ENCODE measurements at places on chromosomes 6 and 20. TPM values are rescaled to one million over a fixed set of nuclear protein-coding genes. Genes with fewer than 3 reads are reported as not detected.

DNA sequence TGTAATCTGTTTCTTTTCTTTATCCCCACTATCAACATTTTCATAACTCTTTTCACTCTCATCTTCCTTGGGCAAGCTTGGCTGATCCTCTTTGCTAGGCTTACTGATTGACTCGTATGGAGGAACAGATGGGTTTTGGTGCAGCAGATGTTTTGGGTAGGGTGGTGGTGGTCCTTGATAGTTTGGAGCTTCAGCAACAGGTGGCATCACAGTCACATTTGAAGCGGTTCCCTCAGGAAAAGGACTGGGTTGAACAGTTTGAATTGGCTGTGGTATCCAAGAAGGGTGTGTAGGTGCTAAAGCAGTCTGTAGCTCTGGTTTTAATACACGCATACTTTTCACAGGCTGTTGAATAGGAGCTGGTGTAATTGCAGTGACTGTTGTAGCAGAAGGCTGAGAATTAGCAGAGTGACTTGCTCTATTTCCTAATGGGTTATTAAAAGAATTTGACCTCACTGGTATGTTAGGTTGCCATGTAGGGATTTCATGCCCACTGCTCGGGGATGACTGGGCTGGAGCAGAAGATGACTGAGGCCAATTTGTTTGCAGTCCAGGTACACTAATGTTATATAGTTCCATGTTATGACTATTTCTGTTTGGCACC lies 34.5 kb downstream of the LATS1 start:
- no peak overlapping the region for H3K27ac ChIP-seq
- peaks cover 33% of the 10 kb centered on the region for H3K36me3 ChIP-seq
- H3K4me3 ChIP-seq, result no peak overlapping the region
- peaks cover 26% of the 10 kb centered on the region for H3K4me1 ChIP-seq
- no peaks in the 10 kb centered on the region for H3K27me3 ChIP-seq
- no peak for DNase-seq

Gene NKX2-4
- not detected for total RNA-seq

GRCh38 chr20:23686046-23686750 lies 2.6 kb downstream of the CST4 start:
- H3K27me3 ChIP-seq, result peaks cover 9% of the 10 kb centered on the region
- H3K4me3 ChIP-seq, result no peak overlapping the region
- no peak for DNase-seq

- H3K4me3 ChIP-seq, result peak overlapping the region; percentile 82
- H3K27me3 ChIP-seq, result no peaks in the 10 kb centered on the region
- peak; percentile 21 for DNase-seq
- H3K36me3 ChIP-seq, result peaks cover 7% of the 10 kb centered on the region
Measured at GRCh38 chr6:10528158-10528981, 7.2 kb downstream of the GCNT2 start.

- peak; percentile 17 for DNase-seq
- H3K4me1 ChIP-seq, result peaks cover 65% of the 10 kb centered on the region
- H3K4me3 ChIP-seq, result peak overlapping the region; percentile 30
- H3K27me3 ChIP-seq, result no peaks in the 10 kb centered on the region
Measured at GRCh38 chr6:4914420-4915159, 89.2 kb downstream of the RPP40 start.

Gene EXOC2
- 28.4 TPM for total RNA-seq

Gene GPLD1
- 1.1 TPM for total RNA-seq

GRCh38 chr6:29723666-29724588 lies 693 bp downstream of the HLA-F start:
- peaks cover 51% of the 10 kb centered on the region for H3K36me3 ChIP-seq
- no peaks in the 10 kb centered on the region for H3K27me3 ChIP-seq
- H3K4me3 ChIP-seq, result peak overlapping the region; percentile 94
- H3K4me1 ChIP-seq, result peaks cover 49% of the 10 kb centered on the region

Gene ZSCAN31
- total RNA-seq, result 2.5 TPM

DNA sequence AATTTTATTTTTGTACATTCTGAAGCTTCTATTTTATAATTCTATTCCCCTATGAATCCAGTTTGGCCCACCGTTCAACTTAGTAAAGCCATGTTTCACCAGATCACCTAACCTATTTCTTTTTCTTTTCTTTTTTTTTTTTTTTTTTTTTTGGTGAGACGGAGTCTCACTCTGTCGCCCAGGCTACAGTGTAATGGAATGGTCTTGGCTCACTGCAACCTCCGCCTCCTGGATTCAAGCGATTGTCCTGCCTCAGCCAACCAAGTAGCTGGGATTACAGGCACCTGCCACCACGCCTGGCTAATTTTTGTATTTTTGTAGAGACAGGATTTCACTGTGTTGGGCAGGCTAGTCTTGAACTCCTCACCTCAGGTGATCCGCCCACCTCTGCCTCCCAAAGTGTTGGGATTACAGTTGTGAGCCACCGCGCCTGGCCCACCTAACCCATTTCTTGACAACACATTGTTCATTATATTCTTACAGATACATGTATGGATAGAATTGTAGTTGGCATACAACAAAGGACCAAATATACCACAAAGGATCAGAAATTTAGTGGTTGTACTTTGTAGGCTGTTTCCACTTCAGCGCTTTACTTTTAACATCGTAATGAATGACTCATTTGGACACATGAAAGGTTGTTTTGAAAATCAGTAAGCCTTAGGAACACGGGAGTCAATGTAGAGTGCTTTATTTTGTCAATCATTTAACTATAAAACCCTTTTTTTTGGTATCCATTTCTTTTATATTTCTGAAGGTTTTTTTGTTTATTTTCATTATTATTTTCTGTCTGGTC lies 63.2 kb downstream of the GJA1 start:
- DNase-seq, result no peak
- no peaks in the 10 kb centered on the region for H3K4me1 ChIP-seq
- no peaks in the 10 kb centered on the region for H3K27me3 ChIP-seq
- H3K4me3 ChIP-seq, result no peak overlapping the region

DNA sequence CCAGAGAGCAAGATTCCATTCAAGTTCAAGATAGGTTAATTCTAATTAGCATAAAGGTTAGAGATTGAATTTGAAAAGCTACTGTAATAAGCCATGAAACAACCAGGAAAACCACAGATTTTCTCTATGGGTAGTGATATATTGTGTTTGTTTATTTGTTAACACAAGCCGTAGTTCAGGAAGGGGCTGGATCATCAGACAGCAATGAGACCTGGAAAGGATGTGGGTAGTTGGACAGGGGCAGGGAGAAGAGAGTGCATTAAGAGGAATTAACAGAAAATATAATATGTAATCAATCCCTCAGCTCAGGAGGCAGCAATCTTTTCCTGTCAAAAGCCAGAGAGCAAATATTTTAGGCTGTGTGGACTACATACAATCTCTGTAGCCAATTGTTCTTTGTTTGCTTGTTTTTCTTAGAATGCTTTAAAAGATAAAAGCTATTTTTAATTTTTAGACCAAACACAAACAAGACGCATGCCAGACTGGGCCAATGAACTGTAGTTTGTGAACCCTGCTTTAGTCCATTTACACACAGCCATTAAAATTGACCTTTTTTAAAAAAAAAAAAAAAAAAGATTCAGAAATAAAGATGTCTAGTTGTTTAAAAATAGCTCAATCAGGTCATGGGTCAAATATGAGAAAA lies 398.7 kb upstream of the MARCKS start:
- DNase-seq, result no peak
- H3K4me3 ChIP-seq, result no peak overlapping the region
- no peaks in the 10 kb centered on the region for H3K4me1 ChIP-seq
- no peaks in the 10 kb centered on the region for H3K36me3 ChIP-seq

- H3K4me3 ChIP-seq, result no peak overlapping the region
- no peak for DNase-seq
- H3K27me3 ChIP-seq, result no peaks in the 10 kb centered on the region
- H3K36me3 ChIP-seq, result peaks cover 12% of the 10 kb centered on the region
Measured at GRCh38 chr6:109580519-109580918, 97.5 kb upstream of the ZBTB24 start.

GRCh38 chr20:478010-478948 lies 15.9 kb upstream of the TBC1D20 start:
- peaks cover 18% of the 10 kb centered on the region for H3K4me1 ChIP-seq
- no peak for DNase-seq
- H3K36me3 ChIP-seq, result peaks cover 24% of the 10 kb centered on the region
- H3K27me3 ChIP-seq, result no peaks in the 10 kb centered on the region
- H3K4me3 ChIP-seq, result no peak overlapping the region

Gene IL20RA
- total RNA-seq, result not detected

Gene IBTK
- 25.7 TPM for total RNA-seq

DNA sequence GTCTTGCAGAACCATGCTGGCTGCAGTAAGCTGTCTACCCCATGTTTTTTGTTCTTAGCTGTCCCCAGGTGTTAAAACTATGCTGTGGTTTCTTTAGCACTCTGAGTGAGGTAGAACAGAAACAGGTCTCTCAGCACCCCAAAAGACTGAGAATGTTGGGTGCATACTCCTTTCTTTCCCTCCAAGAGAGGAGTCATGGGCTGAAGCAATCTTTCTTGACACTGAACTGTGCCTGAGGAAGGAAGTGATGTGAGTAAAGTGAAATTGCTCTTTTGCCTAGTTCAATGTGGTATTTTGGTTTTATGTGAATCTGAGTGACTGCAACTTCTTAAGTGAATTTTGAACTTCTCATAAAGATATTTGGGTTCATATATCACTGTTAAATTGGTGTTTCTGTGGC lies 138.0 kb upstream of the MCHR2 start:
- H3K36me3 ChIP-seq, result no peaks in the 10 kb centered on the region
- no peak overlapping the region for H3K27ac ChIP-seq
- no peaks in the 10 kb centered on the region for H3K4me1 ChIP-seq
- no peak for DNase-seq

Gene MMP24
- not detected for total RNA-seq

Gene NECAB3
- total RNA-seq, result 12.0 TPM

Gene SRSF3
- 589 TPM for total RNA-seq

Gene KHDC1L
- not detected for total RNA-seq

Gene KCNK16
- total RNA-seq, result not detected

DNA sequence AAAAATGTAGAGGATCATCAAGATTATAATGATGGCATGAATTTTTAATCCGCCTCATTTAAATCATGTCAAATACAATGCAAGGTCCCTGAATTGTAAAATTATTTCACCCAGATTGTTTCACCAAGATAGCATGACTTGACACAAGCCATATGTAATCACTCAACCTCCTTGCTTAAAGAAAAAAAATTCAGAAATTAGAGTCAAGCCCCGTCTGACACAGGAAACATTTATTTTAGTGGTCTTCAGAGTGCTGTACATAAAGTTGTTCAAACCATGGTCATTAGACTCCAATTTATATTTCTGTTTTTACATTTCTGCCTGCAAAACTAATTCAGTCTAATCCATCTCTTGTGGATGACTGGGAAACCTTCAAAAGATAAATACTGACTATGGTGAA lies 200.2 kb downstream of the CBLN4 start:
- no peaks in the 10 kb centered on the region for H3K27me3 ChIP-seq
- H3K27ac ChIP-seq, result no peak overlapping the region
- H3K4me3 ChIP-seq, result no peak overlapping the region
- no peak for DNase-seq
- H3K4me1 ChIP-seq, result no peaks in the 10 kb centered on the region

GRCh38 chr6:6131492-6132109 lies 124.9 kb upstream of the NRN1 start:
- no peak for DNase-seq
- no peaks in the 10 kb centered on the region for H3K27me3 ChIP-seq
- no peak overlapping the region for H3K27ac ChIP-seq

- no peaks in the 10 kb centered on the region for H3K36me3 ChIP-seq
- no peak overlapping the region for H3K4me3 ChIP-seq
- peaks cover 15% of the 10 kb centered on the region for H3K27me3 ChIP-seq
- no peak for DNase-seq
- H3K27ac ChIP-seq, result no peak overlapping the region
Measured at GRCh38 chr6:114142258-114142657, 171.3 kb upstream of the HDAC2 start.

DNA sequence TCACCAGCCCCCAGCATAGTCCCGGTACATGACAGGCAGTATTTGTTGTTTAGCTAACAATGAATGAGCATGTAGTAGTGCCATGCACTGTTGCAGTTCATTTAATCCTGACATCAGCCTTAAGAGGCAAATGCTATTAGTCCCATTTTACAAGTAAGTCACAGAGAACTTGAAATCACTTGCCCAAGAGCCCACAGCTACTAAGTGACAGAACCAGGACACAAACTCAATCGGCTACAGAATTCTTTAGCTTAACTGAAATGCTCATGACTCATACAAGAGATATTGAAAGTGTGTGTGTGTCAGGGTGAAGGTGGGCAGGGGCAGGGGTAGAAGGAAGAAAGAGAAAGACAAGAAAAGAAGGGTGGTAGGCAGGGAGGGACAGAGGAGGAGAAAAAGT lies 52.7 kb downstream of the UNC5CL start:
- DNase-seq, result no peak
- no peak overlapping the region for H3K27ac ChIP-seq
- H3K4me3 ChIP-seq, result no peak overlapping the region
- no peaks in the 10 kb centered on the region for H3K4me1 ChIP-seq
- H3K36me3 ChIP-seq, result no peaks in the 10 kb centered on the region

DNA sequence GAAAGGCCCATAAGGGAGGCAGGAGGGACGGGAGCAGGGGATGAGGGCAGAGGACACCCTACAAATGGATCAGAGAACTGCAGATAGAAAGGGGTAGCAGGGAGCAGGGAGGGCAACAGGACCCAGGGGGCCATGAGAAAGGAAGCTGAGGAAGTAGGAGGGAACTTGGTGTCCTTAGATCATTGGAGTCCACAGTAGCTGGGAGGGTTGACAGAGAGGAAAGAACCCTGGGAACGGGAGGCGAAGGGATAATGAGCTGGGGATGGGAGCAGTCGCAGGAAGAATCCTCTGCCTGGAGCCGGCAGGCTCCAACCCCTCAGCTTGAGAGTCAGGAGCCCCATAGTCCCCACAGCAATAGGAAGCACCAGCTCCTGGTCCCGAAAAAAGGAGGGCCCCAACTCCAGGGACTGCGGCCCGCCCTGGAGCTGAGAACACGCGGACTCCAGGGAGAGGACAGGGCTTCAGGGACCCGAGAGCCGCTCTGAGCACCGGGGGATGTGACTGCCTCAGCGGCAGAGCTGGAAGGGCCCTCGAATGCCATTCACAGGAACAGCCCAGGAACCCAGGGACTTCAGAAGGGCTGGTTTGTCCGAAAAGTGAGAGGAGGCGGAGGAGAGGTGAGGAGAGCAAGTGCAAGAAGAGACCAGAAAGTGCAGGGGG lies 32.7 kb downstream of the HLA-A start:
- H3K4me1 ChIP-seq, result peaks cover 40% of the 10 kb centered on the region
- peaks cover 54% of the 10 kb centered on the region for H3K27me3 ChIP-seq
- peaks cover 2% of the 10 kb centered on the region for H3K36me3 ChIP-seq
- no peak for DNase-seq

DNA sequence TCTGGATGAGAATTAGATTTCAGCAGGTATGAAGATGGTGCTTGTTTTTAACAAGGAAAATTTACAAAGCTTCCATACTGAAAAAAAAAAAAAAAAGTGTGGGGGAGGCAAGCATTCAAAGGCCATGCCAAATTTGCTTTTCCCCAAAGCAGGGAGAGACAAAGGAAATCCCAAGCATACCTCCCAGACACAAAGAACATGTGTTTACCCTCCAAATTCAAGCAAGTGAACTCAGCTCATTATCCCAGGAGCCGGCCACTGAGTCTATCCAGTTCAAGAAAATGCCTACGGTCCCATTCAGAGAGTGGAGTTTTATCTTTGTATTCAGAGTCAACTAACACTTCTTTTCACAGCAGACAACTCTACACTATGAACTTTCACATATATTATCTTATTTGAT lies 102.7 kb upstream of the ID4 start:
- H3K4me1 ChIP-seq, result no peaks in the 10 kb centered on the region
- peaks cover 5% of the 10 kb centered on the region for H3K27me3 ChIP-seq
- no peak overlapping the region for H3K27ac ChIP-seq
- no peaks in the 10 kb centered on the region for H3K36me3 ChIP-seq
- no peak overlapping the region for H3K4me3 ChIP-seq

GRCh38 chr6:121925024-121925423 lies 474.4 kb upstream of the HSF2 start:
- no peaks in the 10 kb centered on the region for H3K36me3 ChIP-seq
- peaks cover 10% of the 10 kb centered on the region for H3K4me1 ChIP-seq
- H3K27ac ChIP-seq, result no peak overlapping the region
- H3K27me3 ChIP-seq, result no peaks in the 10 kb centered on the region
- H3K4me3 ChIP-seq, result no peak overlapping the region
